Upper lobe of left lung (tissue), 6 donors: ENCODE measurements at places on chromosomes 1 and 21. TPM values are rescaled to one million over a fixed set of nuclear protein-coding genes. Genes with fewer than 3 reads are reported as not detected.

GRCh38 chr1:39925721-39926342 is 24.1 kb upstream of the MYCL start:
- no peaks in the 10 kb centered on the region for H3K27me3 ChIP-seq
- no peaks in the 10 kb centered on the region for H3K4me1 ChIP-seq
- no peaks in the 10 kb centered on the region for H3K36me3 ChIP-seq
- H3K27ac ChIP-seq, result no peak overlapping the region

DNA sequence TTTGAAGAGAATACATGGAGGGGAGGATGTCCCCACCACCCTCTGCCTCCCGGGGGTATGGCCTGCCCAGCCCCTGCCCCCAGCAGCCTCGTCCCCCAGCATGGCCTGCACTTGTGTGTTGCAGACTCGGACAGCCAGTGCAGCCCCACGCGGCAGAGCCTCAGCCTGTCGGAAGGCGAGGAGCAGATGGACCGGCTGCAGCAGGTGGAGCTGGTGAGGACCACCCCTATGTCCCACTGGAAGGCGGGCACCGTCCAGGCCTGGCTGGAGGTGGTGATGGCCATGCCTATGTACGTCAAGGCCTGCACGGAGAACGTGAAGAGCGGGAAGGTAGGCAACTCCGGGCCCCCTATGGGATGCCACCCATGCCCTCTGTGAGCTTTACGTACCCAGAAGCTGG is 59.5 kb upstream of the TMEM51 start:
- no peaks in the 10 kb centered on the region for H3K27me3 ChIP-seq
- H3K36me3 ChIP-seq, result no peaks in the 10 kb centered on the region
- H3K4me1 ChIP-seq, result peaks cover 12% of the 10 kb centered on the region

- peak overlapping the region; percentile 88 for H3K27ac ChIP-seq
- no peak for DNase-seq
- no peaks in the 10 kb centered on the region for H3K36me3 ChIP-seq
- H3K4me1 ChIP-seq, result peaks cover 43% of the 10 kb centered on the region
Observed at GRCh38 chr1:25799352-25799934, 550 bp upstream of the SELENON start.

GRCh38 chr21:41656946-41657525 is 109.8 kb downstream of the RIPK4 start:
- H3K36me3 ChIP-seq, result no peaks in the 10 kb centered on the region
- no peak overlapping the region for H3K27ac ChIP-seq
- peaks cover 5% of the 10 kb centered on the region for H3K4me1 ChIP-seq

DNA sequence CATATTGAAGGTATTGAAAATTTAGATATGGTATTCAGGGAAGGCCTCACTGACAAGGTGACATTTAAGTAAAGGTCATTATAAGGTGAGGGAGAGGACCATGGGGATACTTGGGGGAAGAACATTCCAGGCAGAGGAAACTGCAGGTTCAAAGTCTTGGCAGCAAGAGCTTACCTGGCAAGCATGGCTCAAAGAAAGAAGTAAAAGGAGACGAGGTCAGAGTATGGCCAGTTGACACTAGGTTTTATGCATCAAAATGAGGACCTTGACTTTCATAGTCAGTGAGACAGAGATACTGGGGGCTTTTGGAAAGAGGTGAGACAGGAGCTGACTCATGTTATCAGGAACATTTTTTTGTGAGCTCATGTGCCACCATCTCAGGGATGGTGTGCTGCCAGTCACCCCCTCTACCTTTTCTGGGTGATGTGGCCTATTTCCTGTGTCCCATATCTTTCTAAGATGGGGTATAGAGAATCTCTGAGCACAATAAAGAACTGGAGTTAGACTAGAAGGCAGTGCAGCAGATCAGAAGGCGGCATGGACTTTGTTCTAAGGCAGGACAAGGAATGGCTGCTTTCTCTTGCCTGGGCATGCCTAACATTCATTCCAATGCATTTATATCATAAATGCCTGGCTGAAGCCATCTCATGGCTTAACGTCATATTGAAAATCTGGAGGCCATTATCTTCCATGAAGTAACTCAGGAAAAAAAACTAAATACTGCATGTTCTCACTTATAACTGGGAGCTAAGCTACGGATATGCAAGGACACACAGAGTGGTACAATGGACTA is 406.7 kb downstream of the NTNG1 start:
- DNase-seq, result no peak
- H3K36me3 ChIP-seq, result no peaks in the 10 kb centered on the region
- H3K4me1 ChIP-seq, result no peaks in the 10 kb centered on the region
- no peak overlapping the region for H3K27ac ChIP-seq

- no peaks in the 10 kb centered on the region for H3K4me1 ChIP-seq
- no peaks in the 10 kb centered on the region for H3K36me3 ChIP-seq
- H3K27me3 ChIP-seq, result no peaks in the 10 kb centered on the region
- no peak for DNase-seq
- H3K4me3 ChIP-seq, result no peak overlapping the region
Observed at GRCh38 chr1:157753611-157754010, 23.3 kb downstream of the FCRL2 start.

- no peaks in the 10 kb centered on the region for H3K4me1 ChIP-seq
- H3K27ac ChIP-seq, result no peak overlapping the region
- H3K27me3 ChIP-seq, result no peaks in the 10 kb centered on the region
- no peak for DNase-seq
Observed at GRCh38 chr21:44065428-44065827, 41.8 kb upstream of the PWP2 start.

- no peak overlapping the region for H3K27ac ChIP-seq
- no peaks in the 10 kb centered on the region for H3K4me1 ChIP-seq
- DNase-seq, result no peak
- H3K36me3 ChIP-seq, result no peaks in the 10 kb centered on the region
- no peak overlapping the region for H3K4me3 ChIP-seq
- H3K27me3 ChIP-seq, result no peaks in the 10 kb centered on the region
Observed at GRCh38 chr1:17141441-17142197, 22.4 kb upstream of the PADI2 start.

Gene CAMK2N1
- 29.0 TPM for total RNA-seq

Gene ELAPOR1
- total RNA-seq, result 39.7 TPM

Gene SLC1A7
- total RNA-seq, result 1.1 TPM

Gene RAP1A
- 16.8 TPM for total RNA-seq
